ENCODE measurements at places on chromosomes 1 and 21. TPM values are rescaled to one million over a fixed set of nuclear protein-coding genes. Genes with fewer than 3 reads are reported as not detected.

DNA sequence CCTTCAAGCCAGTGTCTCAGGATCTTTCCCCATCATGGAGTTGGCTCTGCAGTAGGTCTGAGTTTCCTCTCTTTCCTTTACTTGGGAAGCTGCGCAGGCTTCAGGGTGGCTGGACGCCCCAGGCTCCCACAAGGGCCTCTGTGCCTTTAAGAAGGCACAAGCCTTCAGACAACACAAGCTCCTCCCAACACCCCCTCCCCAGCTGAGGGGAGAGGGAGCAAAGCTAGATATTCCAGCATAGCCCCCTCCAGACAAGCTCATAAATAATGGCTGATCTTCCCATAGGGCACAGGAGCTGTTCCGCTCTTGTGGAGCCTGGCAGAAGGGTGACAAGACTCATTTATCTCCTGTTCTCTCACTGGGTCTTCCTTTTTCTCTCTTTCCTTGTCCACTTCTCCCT, 27.9 kb upstream of the ATP2B4 start:
- H3K4me1 ChIP-seq = no peaks in the 10 kb centered on the region
- H3K27ac ChIP-seq = no peak overlapping the region
- H3K27me3 ChIP-seq = no peaks in the 10 kb centered on the region
- H3K36me3 ChIP-seq = no peaks in the 10 kb centered on the region

- H3K27me3 ChIP-seq = no peaks in the 10 kb centered on the region
- peaks cover 30% of the 10 kb centered on the region for H3K4me1 ChIP-seq
- H3K36me3 ChIP-seq = peaks cover 9% of the 10 kb centered on the region
- no peak overlapping the region for H3K4me3 ChIP-seq
Measured at GRCh38 chr1:27665016-27665651, 6.9 kb downstream of the IFI6 start.

GRCh38 chr1:153533689-153534201, 2.0 kb downstream of the S100A6 start:
- no peaks in the 10 kb centered on the region for H3K27me3 ChIP-seq
- no peak for DNase-seq
- peaks cover 12% of the 10 kb centered on the region for H3K4me1 ChIP-seq
- H3K36me3 ChIP-seq = no peaks in the 10 kb centered on the region
- no peak overlapping the region for H3K4me3 ChIP-seq

DNA sequence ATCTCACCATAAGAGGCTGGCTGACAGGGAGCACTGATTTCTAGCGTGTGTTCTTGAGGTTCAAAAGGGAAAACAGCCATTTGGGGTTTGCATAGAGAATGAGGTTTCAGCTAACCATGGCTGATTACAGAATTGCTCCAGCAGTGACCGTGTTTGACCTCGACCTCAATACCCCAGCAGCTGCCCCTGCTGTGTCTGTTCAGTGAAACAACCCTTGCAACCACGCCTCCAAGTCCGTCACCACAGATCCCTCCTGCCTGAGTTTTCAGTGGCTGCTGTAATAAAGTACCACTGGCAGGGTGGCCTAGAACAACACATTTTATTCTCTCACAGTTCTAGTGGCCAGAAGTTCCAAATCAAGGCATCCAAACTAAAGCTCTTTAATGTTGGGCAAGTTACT, 147.7 kb downstream of the HUNK start:
- DNase-seq = no peak
- no peaks in the 10 kb centered on the region for H3K27me3 ChIP-seq
- no peak overlapping the region for H3K27ac ChIP-seq
- H3K4me3 ChIP-seq = no peak overlapping the region

Gene RBM11
- total RNA-seq = not detected

All from GM12878 (cell line).